ENCODE measurements at places on chromosomes 1 and 21. TPM values are rescaled to one million over a fixed set of nuclear protein-coding genes. Genes with fewer than 3 reads are reported as not detected.
A peak's percentile ranks its signal among the peaks of the same experiment; 100 is the strongest.

DNA sequence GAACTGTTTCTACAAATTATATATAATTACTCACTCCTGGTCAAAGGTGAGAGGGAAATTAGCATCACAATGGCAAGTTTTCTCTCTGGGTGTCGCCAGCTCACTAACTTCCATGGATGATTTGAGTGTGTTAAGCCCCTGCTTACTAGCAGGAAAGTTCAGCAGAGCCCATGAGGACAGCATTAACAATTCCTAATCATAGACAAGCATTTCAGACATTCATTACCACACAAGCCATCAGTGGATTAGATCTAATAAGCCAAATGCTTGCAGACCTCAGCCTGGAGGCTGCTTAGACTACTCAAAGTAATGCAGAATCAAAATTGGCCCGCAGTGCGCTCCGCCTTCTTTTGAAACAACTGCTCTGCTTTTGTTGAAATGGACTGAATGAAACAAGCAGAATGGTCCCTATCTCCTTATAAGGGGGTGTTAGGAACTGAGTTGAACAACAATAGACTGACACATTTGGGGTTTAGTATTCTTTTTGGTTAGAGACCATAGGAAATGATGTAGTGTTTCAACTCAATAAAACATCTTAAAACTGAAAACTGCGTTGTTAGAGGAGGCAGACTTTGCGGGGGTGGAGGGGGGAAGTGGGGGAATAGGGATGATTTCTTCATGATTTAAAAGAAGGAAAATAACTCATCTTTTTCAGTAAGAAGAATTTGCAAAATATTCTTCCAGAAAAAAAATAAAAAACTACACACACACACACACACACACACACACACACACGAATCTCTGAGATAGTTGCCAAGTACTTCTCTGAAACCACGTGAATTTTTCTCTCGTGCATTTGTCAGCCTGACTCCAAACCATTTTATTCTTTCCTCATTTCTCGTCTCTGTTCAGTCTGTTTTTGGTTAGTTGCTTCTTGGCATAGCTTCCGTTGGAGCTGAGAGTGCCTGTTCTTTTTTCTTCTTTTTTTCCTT, 54.6 kb downstream of the GORAB start:
- no peaks in the 10 kb centered on the region for H3K36me3 ChIP-seq
- DNase-seq = no peak
- H3K4me3 ChIP-seq = no peak overlapping the region
- H3K4me1 ChIP-seq = no peaks in the 10 kb centered on the region
- H3K27me3 ChIP-seq = no peaks in the 10 kb centered on the region
- H3K27ac ChIP-seq = no peak overlapping the region

DNA sequence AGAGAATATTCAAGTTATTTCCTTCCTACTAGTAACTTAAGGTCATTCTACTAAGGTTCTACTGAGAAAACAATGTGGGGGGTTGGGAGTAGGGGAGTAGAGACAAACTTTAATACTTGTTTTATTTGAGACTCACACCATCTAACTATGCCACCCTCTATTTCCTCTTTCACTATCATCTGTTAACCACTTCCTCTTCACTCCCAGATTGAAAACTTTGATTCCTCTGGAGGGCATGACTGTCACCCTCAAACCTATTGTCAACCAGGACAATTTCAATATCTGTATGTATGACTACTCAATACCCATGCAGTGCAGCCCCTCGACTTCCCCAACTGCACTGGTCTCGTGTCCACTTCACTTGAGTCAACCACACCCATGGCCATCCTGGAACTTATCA, 165.6 kb upstream of the POGK start:
- H3K27me3 ChIP-seq = no peaks in the 10 kb centered on the region
- no peaks in the 10 kb centered on the region for H3K36me3 ChIP-seq
- H3K27ac ChIP-seq = no peak overlapping the region
- H3K4me3 ChIP-seq = no peak overlapping the region

- H3K4me1 ChIP-seq = no peaks in the 10 kb centered on the region
- no peak overlapping the region for H3K27ac ChIP-seq
- H3K36me3 ChIP-seq = no peaks in the 10 kb centered on the region
- H3K27me3 ChIP-seq = no peaks in the 10 kb centered on the region
- no peak for DNase-seq
These were observed 38.4 kb downstream of the VAV3 start for GRCh38 chr1:107926436-107927080.

DNA sequence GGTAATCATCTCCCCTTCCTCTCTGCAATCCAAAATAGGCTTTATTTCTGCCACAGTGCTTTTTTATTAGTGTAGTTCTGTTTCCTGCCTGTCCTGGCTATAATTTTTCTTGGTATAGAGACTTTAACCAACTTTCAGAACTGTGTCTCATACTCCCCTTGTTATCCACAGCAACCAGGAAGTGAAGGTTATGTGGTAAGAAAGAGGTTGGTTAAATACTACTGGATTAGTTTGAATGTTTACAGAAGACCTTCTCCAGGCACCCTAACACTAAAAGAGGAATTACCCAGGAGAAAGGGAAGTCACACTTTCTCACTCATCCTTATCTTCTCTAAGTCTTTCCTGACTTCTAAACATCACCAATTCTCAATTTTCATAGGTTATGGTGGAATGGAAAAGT, 17.8 kb upstream of the TNFSF4 start:
- no peak overlapping the region for H3K4me3 ChIP-seq
- no peak for DNase-seq
- no peaks in the 10 kb centered on the region for H3K4me1 ChIP-seq
- H3K27ac ChIP-seq = no peak overlapping the region
- H3K27me3 ChIP-seq = no peaks in the 10 kb centered on the region

C1orf35 gene
- total RNA-seq = 27.8 TPM

DNA sequence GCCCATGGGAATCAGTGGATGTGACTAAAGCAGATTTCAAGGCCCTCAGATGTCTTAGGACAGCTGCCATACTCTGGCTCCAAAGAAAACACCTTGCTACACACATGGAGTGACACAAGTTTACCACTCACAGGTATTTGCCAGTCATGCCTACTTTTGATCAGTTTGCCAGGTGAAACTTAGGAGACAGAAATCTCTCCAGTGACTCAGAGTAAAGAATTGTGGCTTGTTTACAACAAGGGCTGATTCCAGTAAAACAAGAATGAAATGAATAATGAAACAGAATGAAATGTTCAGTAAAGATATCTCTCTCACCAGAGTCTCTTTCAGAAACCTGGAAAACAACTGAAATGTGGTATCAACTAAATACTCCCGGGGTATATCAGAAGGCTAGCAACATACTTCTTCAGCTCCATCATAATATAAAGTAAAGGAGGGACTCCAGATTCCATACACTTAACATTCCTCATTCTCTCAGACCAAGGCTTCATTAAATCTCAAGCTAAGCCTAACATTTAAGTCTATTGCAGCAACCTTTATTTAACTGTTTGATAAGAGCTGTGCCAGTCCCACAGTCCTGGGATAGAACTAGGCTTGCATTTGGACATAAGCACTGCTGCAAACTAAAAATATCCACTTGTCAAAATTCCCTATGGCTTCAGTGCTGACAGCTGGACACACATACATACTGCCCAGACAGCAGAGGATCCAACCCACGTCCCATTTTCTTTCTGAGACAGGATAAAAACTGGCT, 143.3 kb downstream of the SIPA1L2 start:
- no peak overlapping the region for H3K4me3 ChIP-seq
- no peaks in the 10 kb centered on the region for H3K4me1 ChIP-seq
- H3K27ac ChIP-seq = no peak overlapping the region
- no peaks in the 10 kb centered on the region for H3K27me3 ChIP-seq

- no peaks in the 10 kb centered on the region for H3K36me3 ChIP-seq
- no peaks in the 10 kb centered on the region for H3K27me3 ChIP-seq
- H3K4me1 ChIP-seq = no peaks in the 10 kb centered on the region
- H3K4me3 ChIP-seq = no peak overlapping the region
- H3K27ac ChIP-seq = no peak overlapping the region
- DNase-seq = no peak
These were observed 204.4 kb downstream of the TRABD2B start for GRCh38 chr1:47792779-47793178.

AMY1B gene
- not detected for total RNA-seq

RNF207 gene
- 0.81 TPM for total RNA-seq

GRCh38 chr21:33199100-33199464, 30.7 kb upstream of the IFNAR2 start:
- no peak overlapping the region for H3K27ac ChIP-seq
- DNase-seq = no peak
- no peak overlapping the region for H3K4me3 ChIP-seq

GRCh38 chr21:38823737-38824123, 18.0 kb downstream of the ETS2 start:
- no peaks in the 10 kb centered on the region for H3K4me1 ChIP-seq
- no peak for DNase-seq
- H3K27ac ChIP-seq = no peak overlapping the region
- H3K4me3 ChIP-seq = no peak overlapping the region

UMODL1 gene
- total RNA-seq = 0.98 TPM

GRCh38 chr1:94537254-94537653, 4.3 kb downstream of the F3 start:
- H3K27me3 ChIP-seq = no peaks in the 10 kb centered on the region
- no peak overlapping the region for H3K4me3 ChIP-seq
- no peak overlapping the region for H3K27ac ChIP-seq
- no peaks in the 10 kb centered on the region for H3K4me1 ChIP-seq

TAS1R1 gene
- not detected for total RNA-seq

DNA sequence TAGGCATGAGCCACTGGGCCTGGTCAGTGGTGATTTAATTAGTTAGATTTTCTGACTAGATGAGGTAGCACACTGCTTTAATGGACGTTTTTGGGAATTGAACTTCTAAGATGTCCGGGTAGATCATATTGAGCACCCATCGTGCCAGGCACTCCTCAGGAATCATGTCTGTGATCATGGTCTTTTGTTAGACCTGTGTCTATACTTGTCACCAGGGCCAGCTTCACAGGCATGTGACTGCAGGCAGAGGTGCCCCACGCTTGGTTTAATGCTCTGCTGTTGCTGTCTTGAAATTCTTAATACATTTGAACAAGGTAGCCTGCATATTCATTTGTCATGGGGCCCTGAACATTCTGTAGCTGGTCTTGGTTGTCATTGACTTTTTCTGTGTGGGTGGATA, 19.6 kb downstream of the UBE4B start:
- no peak for DNase-seq
- H3K4me3 ChIP-seq = no peak overlapping the region
- no peaks in the 10 kb centered on the region for H3K27me3 ChIP-seq
- no peak overlapping the region for H3K27ac ChIP-seq

DNA sequence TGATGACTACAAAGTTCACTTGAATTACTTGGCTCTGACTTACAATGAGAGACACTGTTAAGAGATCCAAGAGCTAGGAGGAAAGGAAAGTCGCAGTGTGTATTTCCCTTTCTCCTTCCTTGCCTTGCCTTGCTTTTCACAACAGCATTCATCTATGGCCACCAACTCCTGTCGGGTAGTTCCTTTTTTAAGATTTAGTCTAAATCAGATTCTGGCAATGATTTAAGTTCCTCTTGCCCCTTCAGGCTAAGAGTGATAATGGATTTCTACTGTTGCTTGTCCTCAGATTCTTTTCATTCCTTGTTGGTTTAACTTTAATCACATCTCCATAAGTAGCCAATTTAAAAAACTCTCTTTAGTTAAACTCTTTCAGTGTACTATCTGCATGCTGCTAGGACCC, 91.9 kb downstream of the GTF2B start:
- H3K36me3 ChIP-seq = no peaks in the 10 kb centered on the region
- H3K27ac ChIP-seq = no peak overlapping the region
- no peaks in the 10 kb centered on the region for H3K27me3 ChIP-seq
- H3K4me1 ChIP-seq = no peaks in the 10 kb centered on the region
- H3K4me3 ChIP-seq = no peak overlapping the region
- no peak for DNase-seq

- no peaks in the 10 kb centered on the region for H3K27me3 ChIP-seq
- H3K36me3 ChIP-seq = peaks cover 13% of the 10 kb centered on the region
- no peak overlapping the region for H3K4me3 ChIP-seq
- peaks cover 2% of the 10 kb centered on the region for H3K4me1 ChIP-seq
- no peak for DNase-seq
These were observed 35.5 kb downstream of the MACF1 start for GRCh38 chr1:39239968-39240367.

- peak within 1 kb of the TSS; percentile 64 for H3K27ac ChIP-seq
- H3K36me3 ChIP-seq = no peaks in the 10 kb centered on the region
- DNase-seq = peak; percentile 68
- H3K4me3 ChIP-seq = peak within 1 kb of the TSS; percentile 85
- H3K27me3 ChIP-seq = no peaks in the 10 kb centered on the region
- H3K4me1 ChIP-seq = no peaks in the 10 kb centered on the region
These were observed at the start of gene ZFP69 for GRCh38 chr1:40476924-40477677. Gene ZFP69 (plus strand): TSS chr1:40477290. CDS start chr1:40479362, 2,072 bp downstream.

DNA sequence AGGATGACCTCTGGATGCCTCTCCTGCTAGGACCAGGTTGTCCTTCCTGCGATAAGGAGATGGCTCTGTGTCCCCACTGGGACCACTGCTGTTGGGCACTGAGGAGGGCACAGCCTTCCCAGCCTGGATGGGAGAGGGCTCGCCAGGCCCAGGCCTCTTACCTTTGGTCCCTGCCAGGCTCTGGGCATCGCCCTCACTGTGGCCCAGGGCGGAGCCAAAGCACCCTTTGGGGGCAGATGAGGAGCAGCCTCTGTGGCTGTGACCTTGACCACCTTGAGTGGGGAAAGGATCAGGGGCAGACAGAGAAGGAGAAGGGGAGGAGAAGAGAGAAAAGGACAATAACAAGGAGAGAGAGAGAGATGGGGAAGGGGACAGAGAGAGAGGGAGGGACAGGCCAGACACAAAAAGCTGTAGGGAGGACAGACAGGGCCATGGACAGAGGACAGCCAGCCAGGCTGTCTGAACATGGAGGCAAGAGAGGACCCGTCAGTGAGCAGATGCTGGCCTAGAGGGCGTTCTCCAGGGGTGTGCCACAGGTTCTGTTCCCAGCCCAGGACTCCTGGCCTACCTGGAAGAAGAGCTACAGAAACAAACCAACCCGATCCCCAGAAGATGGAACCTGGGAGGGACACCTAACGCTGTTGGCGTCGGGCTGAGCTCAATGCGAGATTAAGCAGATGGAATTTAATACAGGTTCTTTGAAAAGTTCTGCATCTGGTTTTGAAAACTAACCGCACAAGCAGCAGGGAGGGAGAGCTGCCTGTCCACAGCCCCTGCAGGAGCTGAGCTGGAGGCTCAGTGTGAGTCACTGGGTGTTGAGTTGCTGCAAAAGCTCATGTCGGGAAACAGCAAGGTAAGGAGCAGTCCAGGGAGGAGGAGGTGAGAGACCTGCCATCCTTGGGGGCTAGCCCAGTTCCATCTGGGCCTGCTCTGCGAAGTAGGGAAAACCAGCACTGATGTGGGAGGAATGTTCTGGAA, 262.1 kb downstream of the PTPRU start:
- H3K27me3 ChIP-seq = no peaks in the 10 kb centered on the region
- no peaks in the 10 kb centered on the region for H3K36me3 ChIP-seq
- H3K4me3 ChIP-seq = no peak overlapping the region
- no peak overlapping the region for H3K27ac ChIP-seq
